Activated T-cell treated with anti-CD3 and anti-CD28 coated beads, Interleukin-2, amount 50 U/mL, for 48 hours (primary cell): ENCODE measurements at places on chromosomes 2 and 18.

GRCh38 chr2:84301717-84302116, 157.4 kb downstream of the SUCLG1 start:
- no peak for DNase-seq

DNA sequence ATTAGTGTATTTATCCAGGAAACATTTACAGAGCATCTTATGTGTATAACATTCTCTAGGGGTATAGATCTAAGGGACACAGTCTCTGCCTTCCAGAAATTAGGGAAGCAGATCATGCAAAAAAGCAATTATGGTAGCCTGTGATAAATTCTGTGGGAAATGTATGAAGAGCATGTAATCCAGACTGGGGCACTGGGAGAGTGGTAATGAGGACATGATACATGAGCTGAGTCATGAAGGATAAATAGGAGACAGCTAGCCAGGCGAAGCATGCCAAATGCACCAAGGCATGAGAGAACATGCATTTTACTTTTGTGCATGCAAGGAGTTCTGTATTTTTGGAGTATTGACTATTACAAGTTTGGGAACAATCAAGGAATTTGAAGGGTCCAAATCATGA, 8.9 kb upstream of the RPRM start:
- no peak for DNase-seq

- no peak for DNase-seq
These were observed 120.6 kb upstream of the FBXO11 start for GRCh38 chr2:48026865-48027264.

GRCh38 chr2:584863-585823, 92.1 kb downstream of the TMEM18 start:
- peak; percentile 53 for DNase-seq

GRCh38 chr2:105007367-105007766, 30.5 kb upstream of the MRPS9 start:
- DNase-seq = no peak

- no peak for DNase-seq
These were observed 222.3 kb downstream of the HDAC4 start for GRCh38 chr2:239178484-239178883.

GRCh38 chr2:233409286-233409991, 55.1 kb downstream of the DGKD start:
- DNase-seq = no peak
